ENCODE measurements at places on chromosomes 5 and 9.

GRCh38 chr5:11854936-11855335, 49.3 kb downstream of the CTNND2 start:
- no peak overlapping the region for H3K27ac ChIP-seq
- H3K4me3 ChIP-seq = no peak overlapping the region
- H3K4me1 ChIP-seq = no peaks in the 10 kb centered on the region
- no peaks in the 10 kb centered on the region for H3K36me3 ChIP-seq

DNA sequence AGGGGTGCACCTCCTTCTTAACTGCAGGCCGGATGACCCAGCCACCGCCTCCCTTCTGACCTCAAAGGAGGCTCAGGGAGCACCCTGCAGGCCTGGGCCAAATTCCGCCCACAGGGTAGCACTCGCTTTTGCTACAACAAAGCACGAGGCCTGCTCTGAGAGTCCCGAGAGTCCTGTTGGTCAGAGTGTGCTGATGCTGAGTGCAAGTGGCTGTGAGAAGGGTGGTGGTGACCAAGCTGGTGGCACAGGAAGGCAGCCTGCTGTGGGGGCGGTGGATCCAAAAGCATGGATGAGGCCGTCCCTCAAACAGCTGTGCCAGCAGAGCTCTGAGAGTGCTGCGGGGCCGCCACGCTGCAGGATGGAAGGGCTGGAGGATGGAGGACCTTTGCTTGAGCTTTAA, 101.8 kb downstream of the AK8 start:
- peaks cover 6% of the 10 kb centered on the region for H3K27me3 ChIP-seq
- H3K27ac ChIP-seq = no peak overlapping the region
- no peak for DNase-seq
- H3K4me1 ChIP-seq = no peaks in the 10 kb centered on the region
- no peaks in the 10 kb centered on the region for H3K36me3 ChIP-seq
- no peak overlapping the region for H3K4me3 ChIP-seq

- H3K36me3 ChIP-seq = no peaks in the 10 kb centered on the region
- H3K4me3 ChIP-seq = no peak overlapping the region
- H3K27ac ChIP-seq = no peak overlapping the region
- DNase-seq = no peak
Measured at GRCh38 chr5:170562166-170562874, 58.5 kb downstream of the KCNIP1 start.

GRCh38 chr5:78108564-78108963, 185.9 kb downstream of the AP3B1 start:
- peak; percentile 44 for DNase-seq
- H3K27ac ChIP-seq = peak overlapping the region; percentile 83

DNA sequence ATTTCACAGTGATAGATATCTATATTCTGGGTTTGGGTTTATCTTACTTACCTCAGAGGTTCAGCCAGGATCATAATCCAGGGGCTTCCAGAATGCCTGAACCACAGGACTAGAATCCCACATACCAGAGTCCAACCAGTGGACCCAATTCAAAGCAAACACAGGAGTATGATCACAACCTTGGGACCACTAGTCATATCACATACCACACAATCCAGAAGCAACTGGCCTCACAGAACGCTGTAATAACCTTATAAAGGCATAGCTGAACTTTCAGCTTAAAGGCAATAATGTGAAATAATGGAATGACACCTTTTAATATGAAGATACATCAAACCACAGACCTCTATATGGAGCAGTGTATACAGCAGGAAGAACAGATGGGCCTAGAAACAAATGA, 25.3 kb downstream of the RAPGEF6 start:
- no peaks in the 10 kb centered on the region for H3K27me3 ChIP-seq
- H3K27ac ChIP-seq = no peak overlapping the region
- H3K4me1 ChIP-seq = peaks cover 26% of the 10 kb centered on the region
- no peak for DNase-seq
- H3K36me3 ChIP-seq = no peaks in the 10 kb centered on the region

GRCh38 chr9:126915846-126916543, 1.4 kb downstream of the RALGPS1 start:
- peaks cover 3% of the 10 kb centered on the region for H3K4me1 ChIP-seq
- no peak overlapping the region for H3K4me3 ChIP-seq
- H3K36me3 ChIP-seq = no peaks in the 10 kb centered on the region
- no peaks in the 10 kb centered on the region for H3K27me3 ChIP-seq
- DNase-seq = no peak
- H3K27ac ChIP-seq = no peak overlapping the region

DNA sequence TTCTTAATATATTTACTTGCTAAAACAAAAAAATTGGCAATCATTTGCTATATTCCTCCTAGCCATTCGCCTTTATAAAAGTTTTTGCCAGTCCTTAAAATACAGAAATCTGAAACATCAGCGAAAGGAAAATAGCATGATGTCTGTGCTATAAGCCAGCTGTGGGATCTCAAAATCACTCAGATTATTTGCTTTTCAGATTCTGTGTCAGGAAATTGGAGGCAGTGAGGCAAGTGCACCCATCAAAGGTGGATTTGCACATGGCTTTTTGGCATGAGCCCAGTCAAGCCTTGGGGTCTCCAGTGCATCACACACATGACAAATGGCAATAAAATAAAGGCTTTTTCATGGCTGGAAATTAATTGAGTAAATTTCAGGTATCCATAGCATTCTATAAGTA, 196.8 kb upstream of the DAPK1 start:
- no peak for DNase-seq
- no peak overlapping the region for H3K4me3 ChIP-seq
- no peaks in the 10 kb centered on the region for H3K4me1 ChIP-seq
- no peaks in the 10 kb centered on the region for H3K27me3 ChIP-seq
- H3K27ac ChIP-seq = no peak overlapping the region

GRCh38 chr9:16752601-16753000, 117.9 kb downstream of the BNC2 start:
- no peaks in the 10 kb centered on the region for H3K36me3 ChIP-seq
- H3K27ac ChIP-seq = no peak overlapping the region

DNA sequence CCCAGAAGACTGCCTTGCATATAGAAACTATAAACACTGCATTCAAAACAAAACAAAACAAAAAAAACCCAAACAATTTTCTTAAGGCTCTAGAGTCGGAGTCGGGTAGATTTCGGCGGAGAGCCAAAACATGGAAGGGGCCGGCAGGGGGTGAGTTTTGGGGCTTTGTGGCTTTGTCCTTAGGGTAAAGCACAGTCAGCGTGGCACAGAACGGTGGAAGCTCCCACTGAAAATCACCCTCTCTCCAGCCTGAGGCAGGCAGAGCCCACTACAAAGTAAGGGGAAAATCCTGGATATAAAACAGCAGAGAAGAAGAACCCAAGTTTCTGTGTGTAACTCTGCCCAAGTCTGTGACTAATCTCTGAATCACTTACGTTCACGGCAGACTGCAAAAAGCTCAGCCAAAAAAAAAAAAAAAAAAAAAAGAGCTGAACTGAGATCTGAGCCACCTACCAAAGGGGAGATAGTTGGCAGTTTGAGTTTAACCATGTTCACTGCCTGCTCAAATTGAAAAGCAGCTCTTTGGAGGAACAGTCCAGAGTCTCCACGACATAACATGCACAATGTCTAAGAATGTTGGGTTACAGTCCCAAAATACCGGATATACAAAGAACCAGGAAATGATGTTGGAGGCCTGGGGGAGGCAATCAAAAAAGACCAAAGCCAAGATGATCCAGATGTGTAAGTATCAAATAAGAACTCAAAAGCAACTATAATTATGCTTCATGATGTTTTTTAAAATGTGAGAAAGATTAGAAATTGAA, 26.6 kb upstream of the OR2K2 start:
- no peak overlapping the region for H3K27ac ChIP-seq
- no peak for DNase-seq
- H3K4me3 ChIP-seq = no peak overlapping the region
- no peaks in the 10 kb centered on the region for H3K27me3 ChIP-seq

DNA sequence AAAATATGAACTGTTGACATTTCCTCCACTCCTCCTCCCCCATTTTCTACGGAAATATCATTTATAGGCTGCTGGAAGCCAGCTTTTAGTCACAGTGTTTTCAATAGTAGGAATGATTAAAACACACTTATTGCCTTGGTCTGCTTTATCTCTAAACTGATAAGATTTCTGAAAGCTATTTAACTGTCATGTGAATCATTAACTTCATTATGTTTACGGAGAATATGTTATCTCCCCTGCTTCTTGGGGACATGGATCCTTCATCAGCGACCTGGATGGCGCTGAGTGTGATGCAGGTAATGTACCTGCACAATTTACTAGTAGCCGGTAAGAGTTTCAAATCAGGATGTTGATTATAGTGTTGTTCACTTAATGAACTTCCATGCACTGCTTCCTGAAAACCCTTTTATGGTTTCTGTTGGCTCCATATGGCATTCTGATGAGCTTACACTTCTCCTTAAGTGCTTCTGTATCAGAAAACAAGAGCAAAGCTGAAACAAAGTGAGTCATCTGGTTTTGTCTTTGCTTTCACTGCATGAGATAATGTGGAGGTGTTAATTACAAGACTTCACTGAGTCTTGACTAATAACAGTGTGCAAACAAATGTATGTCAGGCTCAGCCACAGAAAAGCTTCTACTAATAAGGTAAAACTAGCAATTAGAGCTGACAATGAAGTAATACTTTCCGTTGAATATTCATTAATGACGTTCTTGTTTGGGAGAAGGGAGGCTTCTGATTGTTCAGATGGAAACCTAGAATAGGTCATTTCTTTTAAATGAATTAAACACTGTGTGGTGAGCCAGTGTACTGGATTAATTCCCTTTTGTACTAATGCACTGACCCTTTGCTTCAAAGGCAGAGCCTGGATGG, 162.4 kb upstream of the ZNF608 start:
- no peaks in the 10 kb centered on the region for H3K27me3 ChIP-seq
- no peak for DNase-seq
- no peak overlapping the region for H3K4me3 ChIP-seq
- H3K27ac ChIP-seq = no peak overlapping the region

GRCh38 chr9:87842878-87843585, 39.6 kb upstream of the SPATA31E1 start:
- no peak for DNase-seq
- H3K27ac ChIP-seq = no peak overlapping the region
- no peaks in the 10 kb centered on the region for H3K4me1 ChIP-seq
- H3K27me3 ChIP-seq = no peaks in the 10 kb centered on the region
